ENCODE measurements at places on chromosomes 3 and 15.

DNA sequence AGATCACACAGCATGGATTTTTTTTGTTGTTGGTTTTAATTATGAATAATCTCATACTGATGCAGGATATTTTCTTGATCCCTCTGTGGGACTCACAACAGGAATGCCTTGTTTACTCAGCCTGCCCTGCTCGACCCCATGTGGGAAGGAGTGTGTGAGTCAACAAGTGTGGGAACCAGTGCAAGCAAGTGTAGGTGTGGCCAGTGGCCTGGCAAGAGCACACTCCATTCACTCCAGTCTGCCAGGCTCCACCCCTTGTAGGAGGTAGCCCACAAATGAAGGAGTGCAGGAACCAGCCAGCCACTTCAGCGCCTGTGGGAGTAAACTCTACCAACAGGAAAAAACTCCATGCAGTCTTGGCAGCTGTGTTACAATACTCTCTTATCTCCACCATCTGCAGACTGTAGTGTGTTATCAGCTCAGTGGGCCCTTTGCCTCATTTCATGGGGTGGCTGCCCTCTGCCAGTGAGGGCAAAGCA lies 393.6 kb downstream of the OTOL1 start:
- DNase-seq, result no peak

DNA sequence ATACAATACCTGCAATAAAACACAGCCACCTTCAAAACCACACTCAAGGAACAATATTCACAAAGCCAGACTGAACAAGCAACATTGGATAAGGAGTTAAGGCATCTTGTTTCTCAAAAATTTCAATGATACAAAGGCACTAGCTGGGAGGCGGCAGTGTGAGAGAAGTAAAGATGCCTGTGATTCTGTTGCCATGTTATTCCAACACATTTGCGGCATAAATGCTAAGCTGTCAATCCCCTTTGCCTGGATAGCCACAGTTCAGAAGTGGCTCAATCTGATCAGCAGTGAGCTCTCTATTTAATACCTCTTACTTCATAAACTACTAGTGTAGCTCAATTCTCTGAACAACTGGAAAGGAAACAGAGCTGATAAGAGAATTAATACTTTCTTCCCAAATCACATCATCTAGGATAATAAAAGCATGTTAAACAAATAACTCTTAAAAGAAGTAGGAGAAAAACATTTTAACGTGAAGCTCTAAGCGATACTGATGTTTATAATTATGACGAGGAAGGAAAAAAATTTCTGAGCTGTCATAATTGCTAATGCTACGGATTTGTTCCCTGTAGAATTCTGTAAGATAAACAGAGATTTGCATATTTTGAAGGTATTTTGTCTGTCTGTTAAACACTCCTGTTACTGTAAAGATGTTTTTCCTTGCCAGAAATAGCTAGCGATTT lies 358.4 kb downstream of the FOXP1 start:
- DNase-seq, result no peak

GRCh38 chr3:62159709-62160092 lies 213.6 kb downstream of the FEZF2 start:
- peak; percentile 54 for DNase-seq

DNA sequence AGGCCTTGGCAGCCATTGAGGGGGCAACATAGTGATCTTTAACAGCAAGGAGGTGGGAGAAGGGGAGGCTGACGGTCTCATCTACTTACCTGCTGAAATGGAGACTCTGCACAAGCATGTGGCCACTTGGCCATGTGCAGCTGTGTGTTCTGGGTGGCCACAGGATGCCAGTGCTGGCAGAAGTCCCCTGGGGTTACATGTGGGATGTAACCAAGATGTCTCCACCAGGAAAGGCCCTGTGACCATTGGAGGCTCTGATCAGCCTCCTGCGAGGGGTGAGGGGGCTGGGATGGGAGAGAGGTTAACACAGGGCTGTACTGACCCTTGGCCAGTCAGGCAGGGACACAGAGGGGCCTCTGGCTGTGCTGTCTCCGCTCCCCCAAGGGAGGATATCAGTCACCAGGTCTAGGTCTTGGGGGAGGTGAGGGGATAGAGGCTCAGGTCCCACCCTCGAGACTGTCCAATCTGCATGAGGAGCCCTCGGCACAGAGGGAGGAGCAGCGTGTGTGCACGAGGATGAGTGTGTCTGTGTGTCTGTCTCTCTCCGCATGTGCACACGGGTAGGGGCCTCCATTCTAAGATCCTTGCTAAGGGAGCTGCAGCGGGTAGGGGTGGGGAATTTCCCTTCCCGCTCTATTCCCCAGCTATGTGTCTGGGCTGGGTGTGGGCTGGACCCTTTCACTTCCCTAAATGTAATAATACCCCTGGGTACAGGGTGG lies 19.5 kb downstream of the PRKCD start:
- DNase-seq, result no peak

DNA sequence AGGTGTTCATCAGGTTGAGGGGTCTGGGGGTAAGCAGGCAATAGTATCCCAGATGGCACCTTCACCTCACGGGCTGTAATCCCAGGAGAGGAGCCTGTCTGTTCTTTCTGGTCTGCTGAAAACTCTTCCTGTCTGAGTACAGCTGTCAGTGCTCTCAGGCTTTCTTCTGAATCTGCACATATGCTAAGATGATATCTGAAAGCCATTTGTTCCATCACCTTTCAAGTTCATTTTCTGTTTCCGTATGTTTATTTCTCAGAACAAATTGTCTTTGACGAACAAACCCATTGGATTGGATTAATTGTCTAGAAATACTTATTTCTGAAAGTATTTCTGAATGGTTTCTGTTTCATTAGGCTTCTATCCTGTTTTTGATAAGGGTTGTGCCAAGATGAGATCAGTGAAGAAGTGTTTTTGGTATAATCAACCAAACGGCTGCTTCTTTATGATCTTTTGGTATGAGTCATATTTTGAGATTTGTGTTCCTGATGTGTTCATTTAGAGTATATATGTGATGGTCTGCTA lies 13.3 kb downstream of the ZNF592 start:
- no peak for DNase-seq

DNA sequence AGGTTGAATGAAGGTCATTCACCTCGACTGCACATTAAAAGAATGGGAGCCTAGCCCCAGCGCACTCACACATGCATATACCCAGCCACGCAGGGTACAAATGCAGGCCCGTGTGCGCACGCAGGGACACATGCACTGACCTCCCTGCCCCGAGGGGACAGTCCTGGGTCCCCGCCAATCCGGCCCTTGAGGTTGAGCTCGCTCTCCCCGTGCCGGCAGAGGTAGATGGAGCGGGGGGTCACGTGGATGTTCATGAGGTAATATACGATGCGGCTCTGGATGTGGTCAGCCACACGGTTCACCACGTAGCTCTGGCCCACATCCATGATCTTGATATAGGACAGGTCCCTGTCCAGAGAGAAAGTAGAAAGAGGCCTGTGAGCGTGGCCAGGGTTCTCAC lies 20.5 kb downstream of the PFKFB4 start:
- DNase-seq, result no peak

DNA sequence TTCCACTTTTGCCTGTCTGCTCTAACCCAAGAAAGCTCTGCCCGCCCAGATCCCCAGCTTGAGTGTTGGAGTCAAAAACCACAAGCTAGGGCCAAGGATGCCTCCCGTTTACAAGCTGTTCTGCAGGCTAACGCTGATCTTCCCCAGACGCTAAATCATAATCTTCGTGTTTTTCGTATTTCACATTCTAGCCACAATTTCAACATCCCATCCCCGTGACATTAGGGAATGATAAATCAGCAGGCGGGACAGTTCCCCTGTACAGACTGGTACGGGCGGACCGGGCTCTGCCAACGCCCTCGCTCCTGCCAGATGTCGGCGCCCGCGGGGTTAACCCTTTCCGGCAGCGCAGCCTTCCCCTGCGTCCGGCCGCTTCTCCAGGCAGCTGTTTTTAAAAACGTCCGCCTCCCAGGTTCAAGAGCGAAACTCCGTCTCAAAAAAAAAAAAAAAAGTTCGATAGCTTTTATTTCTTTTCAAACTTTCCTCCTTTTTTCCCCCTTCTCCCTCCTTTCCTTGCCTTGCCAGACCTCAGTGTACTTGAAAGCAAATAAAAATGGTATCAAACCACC lies 81.0 kb upstream of the BNC1 start:
- peak; percentile 18 for DNase-seq

DNA sequence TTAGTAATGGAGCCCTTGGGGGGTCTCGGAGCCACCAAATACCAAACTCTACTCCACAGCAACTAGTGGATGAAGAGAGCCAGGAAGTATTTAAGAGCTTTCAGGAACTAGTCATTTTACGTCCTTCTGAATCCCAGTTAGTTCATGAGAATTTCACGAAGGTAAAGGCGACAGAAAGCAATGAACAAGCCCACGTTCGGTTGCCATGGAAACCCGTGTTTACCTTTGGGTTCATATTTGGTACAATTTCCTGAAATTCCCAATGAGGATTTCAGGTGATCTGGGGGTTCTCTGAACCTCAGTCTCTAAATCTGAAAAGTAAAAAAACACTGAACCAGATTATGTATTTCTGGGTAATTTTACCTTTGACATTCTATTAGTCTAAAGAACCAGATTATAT lies 93.0 kb downstream of the BDH1 start:
- no peak for DNase-seq

DNA sequence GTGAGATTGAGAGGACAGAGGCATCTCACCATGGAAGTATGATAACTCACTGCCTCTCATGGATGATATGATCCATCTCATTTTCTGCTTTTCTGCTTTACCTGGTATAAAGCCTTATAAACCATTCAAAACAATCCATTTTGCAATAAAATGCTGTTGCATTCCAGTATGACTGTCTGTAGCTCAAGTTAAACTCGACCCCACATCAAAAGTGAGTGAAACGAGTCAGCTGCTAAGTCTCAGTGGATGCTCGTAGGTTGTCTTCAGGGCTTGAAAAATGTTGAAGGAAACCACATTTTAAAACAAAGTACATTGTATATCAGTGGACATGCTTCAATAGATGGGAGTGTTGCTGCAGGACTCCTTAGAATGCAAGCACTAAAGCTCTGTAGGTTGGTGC lies 839.0 kb downstream of the TUSC7 start:
- no peak for DNase-seq

GRCh38 chr3:26682406-26682805 lies 59.8 kb downstream of the LRRC3B start:
- no peak for DNase-seq

DNA sequence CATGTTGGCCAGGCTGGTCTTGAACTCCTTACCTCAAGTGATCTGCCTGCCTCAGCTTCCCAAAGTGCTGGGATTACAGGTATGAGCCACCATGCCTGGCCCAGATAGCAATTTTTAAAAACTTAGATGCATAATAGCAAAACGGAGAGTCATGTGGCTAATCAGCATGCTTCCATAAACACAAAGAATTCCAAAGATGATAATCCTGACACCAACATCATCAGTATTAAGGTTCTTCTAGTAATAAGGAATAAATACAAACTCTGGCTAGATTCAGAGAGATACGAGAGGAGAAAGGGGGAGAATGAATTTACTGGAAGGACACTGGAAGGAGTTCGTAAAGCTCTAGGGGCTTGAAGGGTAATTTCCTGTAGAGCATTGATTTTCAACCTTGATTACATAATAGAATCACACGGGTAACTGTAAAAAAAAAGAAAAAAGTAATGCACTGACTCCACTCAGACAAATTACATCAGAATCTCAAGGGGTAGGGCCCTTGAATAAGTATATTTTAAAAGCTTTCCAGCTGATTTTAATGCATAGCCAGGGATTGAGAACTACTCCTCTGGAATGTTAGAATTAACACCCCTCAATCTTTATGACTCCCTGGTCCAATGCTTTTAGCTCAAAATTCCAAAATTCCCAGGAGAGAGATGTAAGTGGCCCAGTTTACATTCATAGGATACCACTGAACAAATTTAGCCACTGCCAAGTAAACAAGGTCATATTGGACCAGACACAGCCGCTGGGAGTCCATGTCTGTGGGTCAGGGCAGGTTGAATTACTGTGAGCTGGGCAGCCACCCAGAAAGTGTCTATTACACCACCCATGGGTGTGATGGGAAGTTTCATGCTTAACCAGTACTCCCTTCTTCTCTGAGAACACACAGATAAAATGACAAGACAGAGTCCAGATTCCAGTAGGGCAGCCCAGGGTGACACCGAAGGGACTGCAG lies 243.9 kb downstream of the TBL1XR1 start:
- DNase-seq, result peak; percentile 30

- DNase-seq, result no peak
Observed at GRCh38 chr3:23865595-23866396, 51.0 kb downstream of the NKIRAS1 start.

DNA sequence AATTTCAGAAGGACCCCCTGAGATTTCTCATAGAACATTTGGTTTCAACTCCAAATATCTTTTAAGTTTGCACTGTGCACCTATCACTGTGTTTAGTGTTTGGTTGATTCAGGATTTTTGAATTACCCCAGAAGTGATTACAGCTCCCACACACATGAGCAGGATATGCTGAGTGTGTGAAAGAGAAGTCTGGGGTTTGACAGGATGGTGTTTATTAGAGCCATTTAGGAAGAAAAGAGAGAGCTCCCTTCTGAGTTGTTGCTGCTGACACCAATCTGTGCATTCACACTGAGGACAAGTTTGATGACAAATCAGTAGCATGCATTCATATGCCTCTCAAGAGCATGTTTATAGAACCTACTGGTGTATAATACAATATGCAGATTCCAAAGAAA lies 118.1 kb downstream of the RPL22L1 start:
- DNase-seq, result no peak

DNA sequence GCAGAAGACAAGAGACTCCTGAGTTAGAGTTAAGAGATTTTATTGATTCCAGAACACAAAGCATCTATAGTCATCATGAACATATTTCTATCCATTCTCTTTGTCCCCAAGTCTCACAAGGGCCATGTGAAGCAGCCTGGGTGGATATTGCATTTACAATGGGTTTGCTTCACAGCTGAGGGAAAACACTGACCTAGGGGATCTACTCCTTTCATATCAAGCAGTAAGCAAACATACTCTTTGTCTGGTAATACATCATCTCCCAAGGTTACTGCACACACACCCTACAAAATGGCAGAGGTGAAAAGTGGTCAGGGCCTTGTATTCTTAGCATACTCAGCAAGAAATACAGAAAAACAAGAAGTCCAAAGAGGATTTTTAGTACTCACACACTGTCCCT lies 267.7 kb upstream of the BCHE start:
- DNase-seq, result no peak

- DNase-seq, result no peak
Observed at GRCh38 chr3:157469561-157470294, 33.1 kb downstream of the PTX3 start.

- no peak for DNase-seq
Observed at GRCh38 chr3:105456017-105456416, 89.3 kb downstream of the ALCAM start.

- DNase-seq, result no peak
Observed at GRCh38 chr3:196315821-196316220, 2.2 kb downstream of the DYNLT2B start.

GRCh38 chr3:181054538-181054937 lies 65.0 kb upstream of the DNAJC19 start:
- DNase-seq, result no peak
